ENCODE measurements at places on chromosomes 7 and 10.
A peak's percentile ranks its signal among the peaks of the same experiment; 100 is the strongest.

GRCh38 chr7:73618538-73618937 is 5.8 kb downstream of the MLXIPL start:
- no peak for DNase-seq

- no peak for DNase-seq
These were observed 167.7 kb downstream of the EMX2 start for GRCh38 chr10:117710181-117710798.

DNA sequence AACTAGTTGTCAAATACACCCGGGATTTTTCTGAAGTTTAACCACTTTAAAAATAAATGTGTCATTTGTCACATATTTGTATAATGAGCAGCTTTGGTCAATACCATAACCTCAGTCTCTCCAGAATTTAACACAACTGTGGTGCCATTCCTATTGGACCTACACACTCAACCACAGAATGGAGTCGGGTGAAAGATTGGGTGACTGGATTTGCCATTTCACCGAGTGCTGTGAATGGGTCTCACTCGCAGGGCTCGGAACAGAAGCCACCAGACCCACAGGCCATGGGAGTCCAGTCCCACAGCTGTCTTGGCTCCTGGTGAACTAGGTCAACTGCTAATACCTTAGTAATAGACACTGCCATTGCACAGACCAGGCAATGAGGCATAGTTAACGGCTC is 298.4 kb downstream of the CCDC3 start:
- no peak for DNase-seq

DNA sequence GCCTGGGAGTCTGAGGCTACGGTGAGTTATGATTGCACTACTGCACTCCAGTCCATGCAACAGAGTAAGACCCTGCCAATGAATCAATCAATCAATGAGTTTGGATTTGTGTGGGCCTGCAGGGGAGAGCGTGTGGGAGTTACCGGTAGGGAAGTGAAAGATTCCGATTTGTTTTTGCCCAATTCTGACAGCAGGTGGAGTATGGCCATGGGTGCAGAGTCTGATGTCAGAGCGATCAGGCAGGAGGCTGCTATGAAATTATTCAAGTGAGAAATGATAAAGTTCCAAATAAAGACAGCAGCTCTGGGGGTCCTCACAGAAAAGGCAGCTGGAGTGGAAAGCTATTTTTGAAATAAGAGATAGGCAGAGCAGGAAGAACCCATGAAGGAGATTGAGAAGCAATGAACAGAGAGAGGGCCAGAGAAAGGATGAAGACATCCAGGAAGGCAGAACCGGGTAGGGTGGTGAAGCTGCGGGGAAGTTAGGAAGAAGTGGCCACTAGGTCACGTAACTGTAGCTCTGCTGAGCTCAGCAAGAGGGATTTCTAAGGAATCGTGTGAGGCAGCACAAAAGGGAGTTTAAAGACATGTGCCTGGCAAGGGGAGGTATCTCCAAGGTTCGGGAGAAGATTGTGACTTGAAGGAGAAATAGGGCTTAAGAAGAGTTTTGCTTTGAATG is 93.7 kb upstream of the NMT2 start:
- no peak for DNase-seq

GRCh38 chr10:125997586-125997985 is 101.2 kb downstream of the FANK1 start:
- no peak for DNase-seq

- no peak for DNase-seq
These were observed 3.5 kb upstream of the NAMPT start for GRCh38 chr7:106288263-106288662.

GRCh38 chr7:2939193-2939885 is 95.2 kb upstream of the GNA12 start:
- DNase-seq: no peak

DNA sequence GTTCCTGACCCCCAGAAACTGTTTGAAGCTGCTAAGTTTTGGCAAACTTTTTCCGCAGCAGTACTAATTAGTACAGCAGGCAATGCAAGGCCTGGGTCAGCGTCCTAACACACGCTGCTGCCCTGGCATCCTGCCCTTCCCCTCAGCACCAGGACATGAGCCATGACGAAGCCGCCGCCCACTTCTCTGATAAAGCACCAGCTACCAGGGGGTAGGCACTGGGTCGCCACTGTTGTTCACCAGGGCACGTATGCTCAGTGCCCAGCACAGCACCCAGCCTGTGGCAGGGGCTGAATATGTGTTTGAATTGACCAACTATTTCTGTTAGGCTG is 59.5 kb downstream of the CHST15 start:
- no peak for DNase-seq

- no peak for DNase-seq
These were observed 372.3 kb upstream of the NRP1 start for GRCh38 chr10:33706746-33707145.

- DNase-seq: no peak
These were observed 63.8 kb downstream of the MKI67 start for GRCh38 chr10:128062331-128062880.

GRCh38 chr7:43041105-43041504 is 71.3 kb upstream of the HECW1 start:
- no peak for DNase-seq

- DNase-seq: no peak
These were observed 313.8 kb upstream of the AKR1E2 start for GRCh38 chr10:4512196-4512595.

DNA sequence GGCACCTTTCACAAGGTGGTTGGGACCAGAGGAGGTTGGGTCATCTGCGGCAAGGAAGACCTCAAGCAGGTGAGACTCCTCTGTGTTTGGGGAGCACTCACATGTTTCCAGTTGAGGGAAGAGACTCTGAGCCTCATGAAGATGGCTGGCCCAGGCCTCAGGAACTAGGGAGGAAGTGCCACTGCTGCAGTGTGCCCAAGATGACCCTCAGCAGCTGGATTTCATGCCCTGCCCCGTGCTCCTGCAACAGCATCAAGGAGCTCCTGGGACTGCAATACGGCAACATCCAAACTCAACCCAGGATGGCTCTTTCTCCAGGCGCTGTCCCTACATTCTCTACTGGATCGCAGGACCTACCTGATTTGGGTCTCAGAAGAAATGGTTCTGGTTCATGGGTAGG is 73.8 kb downstream of the GOLGA7B start:
- no peak for DNase-seq

- DNase-seq: no peak
These were observed 109.6 kb downstream of the MACC1 start for GRCh38 chr7:20107582-20107981.

- no peak for DNase-seq
These were observed 177.6 kb downstream of the PLXDC2 start for GRCh38 chr10:19993714-19994315.

GRCh38 chr7:30185496-30185895 is 50.7 kb downstream of the MTURN start:
- DNase-seq: no peak

DNA sequence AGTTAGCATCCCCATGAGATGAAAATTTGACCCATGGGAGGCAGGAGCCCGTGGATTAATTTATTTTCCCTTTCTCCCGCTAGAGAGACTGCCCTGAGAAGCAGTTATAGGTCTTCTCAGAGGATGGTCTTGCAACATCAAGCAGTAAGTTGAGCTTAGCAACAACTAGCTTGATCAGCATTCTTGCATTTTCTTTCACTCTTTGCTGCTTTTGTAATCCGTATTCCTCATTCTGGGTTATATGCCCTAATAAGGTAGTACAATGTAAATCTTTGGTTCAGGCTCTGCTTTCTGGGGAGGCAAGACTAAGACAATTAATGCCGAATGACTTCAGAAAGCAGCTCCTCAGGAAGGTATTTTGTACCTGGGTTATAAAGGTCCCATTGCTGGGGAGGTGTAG is 146.8 kb downstream of the FZD1 start:
- no peak for DNase-seq

DNA sequence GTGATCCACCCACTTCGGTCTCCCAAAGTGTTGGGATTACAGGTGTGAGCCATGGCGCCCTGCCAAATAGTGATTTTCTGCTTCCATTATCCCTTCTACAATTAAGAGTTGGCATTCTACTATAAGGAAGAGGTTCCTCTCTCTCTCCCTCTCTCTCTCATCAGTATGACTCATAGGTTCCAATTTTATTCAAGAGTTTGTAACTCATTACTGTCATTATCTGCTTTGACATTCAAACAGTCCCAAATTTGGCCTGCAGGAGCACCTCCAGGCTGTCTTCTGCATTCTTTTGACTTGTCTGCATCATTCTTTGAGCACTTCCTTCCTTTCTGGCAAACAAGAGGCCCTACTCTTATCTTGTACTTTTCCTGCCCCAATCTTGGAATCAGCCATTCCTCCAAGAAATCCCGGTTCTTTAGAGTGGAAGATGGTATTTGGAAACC is 33.2 kb upstream of the CALU start:
- DNase-seq: no peak

DNA sequence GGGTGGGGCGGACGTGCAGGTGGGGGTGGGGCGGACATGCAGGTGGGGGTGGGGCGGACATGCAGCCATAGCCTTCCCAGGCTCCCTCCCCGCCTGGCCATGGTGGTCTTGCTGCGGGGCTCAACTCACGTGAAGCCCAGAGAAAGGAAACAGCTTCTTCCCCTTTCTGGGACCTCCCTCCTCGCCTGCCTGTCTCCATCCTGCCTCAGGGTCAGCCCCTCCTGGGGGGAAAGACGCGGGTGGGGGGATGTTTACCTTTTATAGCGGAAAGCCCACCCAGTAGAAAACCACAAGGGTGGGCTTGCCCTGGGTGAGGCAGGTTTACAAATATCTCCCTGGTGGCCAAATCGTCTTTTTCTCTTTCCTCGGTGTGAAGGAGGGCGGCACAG is 520.0 kb downstream of the GLRX3 start:
- no peak for DNase-seq

GRCh38 chr7:101823096-101823495 is 5.7 kb downstream of the CUX1 start:
- DNase-seq: no peak

DNA sequence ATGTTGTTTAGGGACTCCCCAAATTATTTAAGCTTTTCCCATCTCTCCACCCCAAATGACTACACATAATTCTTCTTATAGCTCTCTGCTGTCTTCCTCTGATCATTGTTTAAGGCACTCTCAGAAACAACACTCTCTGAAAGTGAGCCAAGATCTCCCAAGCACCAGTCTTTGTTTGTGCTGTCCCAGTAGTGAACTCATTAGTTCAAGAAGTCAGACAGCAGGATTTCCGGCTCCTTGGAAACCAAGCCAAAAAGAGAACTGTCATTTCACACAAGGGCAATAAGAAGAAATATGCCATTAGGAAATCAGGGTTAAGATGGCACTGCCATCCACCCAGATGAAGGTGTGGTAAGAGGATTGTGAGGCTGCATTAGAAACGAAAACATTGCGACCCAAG is 83.1 kb downstream of the FZD1 start:
- DNase-seq: no peak

- DNase-seq: no peak
These were observed 642 bp downstream of the STK32C start for GRCh38 chr10:132306864-132307751.

GRCh38 chr7:50940621-50941020 is 157.9 kb upstream of the GRB10 start:
- no peak for DNase-seq

DNA sequence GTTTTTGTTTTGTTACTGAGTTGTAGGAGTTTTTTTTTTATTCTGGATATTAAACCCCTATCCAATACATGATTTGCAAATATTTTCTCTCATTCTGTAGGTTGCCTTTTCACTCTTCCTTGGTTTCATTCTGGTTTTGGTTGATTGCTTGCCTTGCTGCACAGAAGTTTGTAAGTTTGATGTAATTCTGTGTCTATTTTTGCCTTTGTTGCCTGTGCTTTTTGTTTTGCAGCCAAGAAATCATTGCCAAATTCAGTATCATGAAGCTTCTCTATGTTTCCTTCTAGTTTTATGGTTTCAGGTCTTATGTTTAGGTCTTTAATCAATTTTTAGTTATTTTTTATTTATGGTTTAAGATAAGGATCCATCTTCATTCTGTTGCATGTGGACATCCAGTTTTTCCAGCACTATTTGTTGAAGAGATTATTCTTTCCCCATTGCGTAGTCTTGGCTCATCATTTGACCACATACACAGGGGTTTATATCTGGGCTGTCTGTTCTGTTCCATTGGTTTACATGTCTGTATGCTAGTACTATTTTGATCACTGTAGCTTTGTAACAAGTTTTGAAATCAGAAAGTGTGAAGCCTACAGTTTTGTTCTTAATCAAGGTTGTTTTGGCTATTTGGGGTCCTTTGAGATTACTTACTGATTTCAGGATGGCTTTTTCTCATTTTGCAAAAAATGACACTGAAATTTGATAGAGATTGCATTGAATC is 26.4 kb downstream of the BMPR1A start:
- no peak for DNase-seq

GRCh38 chr10:36717118-36717517 is 408.3 kb upstream of the ANKRD30A start:
- DNase-seq: no peak

DNA sequence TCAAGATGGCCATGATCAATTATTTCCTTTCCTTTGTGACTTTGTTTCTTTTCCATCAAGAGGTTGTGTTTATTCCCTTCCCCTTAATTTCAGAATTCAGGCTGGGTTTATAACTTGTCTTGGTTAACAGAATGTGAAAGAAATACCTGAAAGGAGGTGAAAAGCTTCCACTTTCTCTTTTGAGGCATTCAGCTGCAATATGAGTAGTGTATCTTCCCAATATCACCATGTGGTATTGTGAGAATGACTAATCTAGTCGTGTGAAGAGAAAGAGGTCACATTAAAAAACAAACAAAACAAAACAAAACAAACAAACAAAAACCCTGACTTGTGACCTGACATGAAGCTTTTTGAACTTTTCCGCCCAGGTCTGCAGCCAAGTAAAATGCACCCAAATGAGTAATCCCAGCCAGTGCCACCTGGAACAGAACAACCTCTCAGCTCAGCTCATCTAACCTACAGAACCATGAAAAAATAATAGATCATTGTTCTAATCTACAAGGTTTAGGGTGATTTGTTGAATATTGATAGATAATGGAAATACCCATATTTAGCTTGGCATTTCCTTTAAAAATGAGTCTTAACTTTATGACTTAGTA is 70.8 kb upstream of the TEX47 start:
- DNase-seq: no peak

- DNase-seq: peak; percentile 23
These were observed 268.9 kb downstream of the ADK start for GRCh38 chr10:74419958-74420375.

GRCh38 chr10:46062723-46063428 is 16.8 kb upstream of the MSMB start:
- no peak for DNase-seq

GRCh38 chr10:125550362-125550761 is 132.6 kb downstream of the TEX36 start:
- no peak for DNase-seq

- DNase-seq: no peak
These were observed 17.0 kb upstream of the LIMK1 start for GRCh38 chr7:74066626-74067025.

Measured in NCI-H2227 treated with DMSO at 0.1 percent for 48 hours (cell line).